ENCODE measurements at places on chromosomes 2 and 18.

GRCh38 chr2:173652767-173653431, 298.2 kb downstream of the CDCA7 start:
- DNase-seq: peak; percentile 72

DNA sequence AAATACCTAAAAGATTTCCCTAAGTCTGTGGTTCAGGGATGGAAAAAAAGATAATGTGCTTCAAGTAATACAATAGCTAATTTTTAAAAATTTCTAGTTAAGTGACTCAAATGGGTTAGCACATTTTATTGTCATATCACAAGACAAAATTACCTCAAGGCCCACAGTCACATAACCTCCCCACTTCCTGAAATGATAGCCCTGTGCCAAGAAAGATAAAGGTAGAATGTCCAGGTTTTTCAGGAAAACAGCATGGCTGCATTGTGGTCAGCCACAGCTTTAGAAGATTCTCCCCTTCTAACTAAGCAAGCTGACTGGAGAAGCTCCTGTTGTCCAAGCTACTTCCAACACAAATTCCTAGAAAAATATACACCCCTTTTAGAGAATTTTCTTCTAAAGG, 127.1 kb upstream of the SLC35G4 start:
- DNase-seq: no peak

GRCh38 chr2:18925296-18925695, 335.9 kb upstream of the NT5C1B start:
- DNase-seq: peak; percentile 60

- DNase-seq: no peak
These were observed 369.1 kb downstream of the SETBP1 start for GRCh38 chr18:45049578-45050319.

- DNase-seq: no peak
These were observed 70.6 kb upstream of the GLS start for GRCh38 chr2:190809876-190810525.

- no peak for DNase-seq
These were observed 118.8 kb downstream of the CTIF start for GRCh38 chr18:48657447-48658120.

GRCh38 chr2:138373993-138374408, 127.6 kb upstream of the SPOPL start:
- DNase-seq: peak; percentile 18

DNA sequence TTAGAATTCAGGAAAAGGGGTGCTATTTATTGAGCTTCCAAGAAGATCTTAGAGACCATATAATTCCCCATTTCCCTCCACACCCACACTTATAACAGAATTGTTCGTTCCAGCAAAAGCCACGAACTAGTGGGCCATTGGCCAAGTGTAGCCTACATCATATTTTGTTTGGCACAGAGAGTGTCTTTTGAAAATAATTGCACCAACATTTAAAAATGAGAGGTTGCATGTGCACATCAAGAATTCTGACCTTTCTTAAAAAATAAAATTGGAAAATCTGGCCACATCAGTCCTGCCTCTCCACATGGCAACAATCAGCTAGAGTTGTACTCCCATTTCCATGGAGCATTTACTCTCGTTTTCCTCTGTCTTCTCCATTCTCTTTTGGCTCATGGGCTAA, 655.5 kb upstream of the FANCL start:
- no peak for DNase-seq

GRCh38 chr2:63081404-63081803, 30.8 kb downstream of the OTX1 start:
- no peak for DNase-seq

GRCh38 chr2:15201009-15201408, 360.1 kb downstream of the NBAS start:
- DNase-seq: no peak

DNA sequence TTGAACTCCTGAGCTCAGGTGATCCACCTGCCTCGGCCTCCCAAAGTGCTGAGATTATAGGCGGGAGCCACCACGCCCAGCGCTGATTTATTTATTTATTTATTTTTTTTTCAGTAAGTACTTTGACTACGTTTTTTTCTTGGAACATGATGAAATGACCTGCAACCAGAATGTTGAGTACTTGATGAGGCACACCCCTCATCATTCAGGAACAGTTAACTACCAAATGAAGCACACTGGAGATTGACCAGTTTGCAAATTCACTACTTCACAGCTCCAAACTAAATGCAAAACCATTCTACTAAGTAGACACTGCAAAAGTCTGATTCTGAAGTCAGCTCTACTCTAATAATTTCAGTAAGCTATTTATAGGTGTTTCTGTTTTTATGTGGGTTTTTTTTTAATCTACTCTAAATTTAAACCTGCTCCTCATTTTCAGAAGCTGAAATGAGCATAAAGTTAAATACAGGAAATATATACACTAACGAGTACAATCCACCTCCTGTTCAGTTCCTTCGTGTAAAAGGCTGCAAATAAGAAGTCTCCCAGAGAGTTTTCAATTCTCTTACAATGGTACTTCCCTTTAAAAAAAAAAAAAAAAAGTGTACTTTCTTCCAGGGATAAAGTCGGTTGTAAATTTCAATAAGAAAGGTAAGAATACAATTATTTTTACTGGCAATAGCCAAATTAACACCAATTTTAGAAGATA, 1.4 kb downstream of the GFPT1 start:
- no peak for DNase-seq

DNA sequence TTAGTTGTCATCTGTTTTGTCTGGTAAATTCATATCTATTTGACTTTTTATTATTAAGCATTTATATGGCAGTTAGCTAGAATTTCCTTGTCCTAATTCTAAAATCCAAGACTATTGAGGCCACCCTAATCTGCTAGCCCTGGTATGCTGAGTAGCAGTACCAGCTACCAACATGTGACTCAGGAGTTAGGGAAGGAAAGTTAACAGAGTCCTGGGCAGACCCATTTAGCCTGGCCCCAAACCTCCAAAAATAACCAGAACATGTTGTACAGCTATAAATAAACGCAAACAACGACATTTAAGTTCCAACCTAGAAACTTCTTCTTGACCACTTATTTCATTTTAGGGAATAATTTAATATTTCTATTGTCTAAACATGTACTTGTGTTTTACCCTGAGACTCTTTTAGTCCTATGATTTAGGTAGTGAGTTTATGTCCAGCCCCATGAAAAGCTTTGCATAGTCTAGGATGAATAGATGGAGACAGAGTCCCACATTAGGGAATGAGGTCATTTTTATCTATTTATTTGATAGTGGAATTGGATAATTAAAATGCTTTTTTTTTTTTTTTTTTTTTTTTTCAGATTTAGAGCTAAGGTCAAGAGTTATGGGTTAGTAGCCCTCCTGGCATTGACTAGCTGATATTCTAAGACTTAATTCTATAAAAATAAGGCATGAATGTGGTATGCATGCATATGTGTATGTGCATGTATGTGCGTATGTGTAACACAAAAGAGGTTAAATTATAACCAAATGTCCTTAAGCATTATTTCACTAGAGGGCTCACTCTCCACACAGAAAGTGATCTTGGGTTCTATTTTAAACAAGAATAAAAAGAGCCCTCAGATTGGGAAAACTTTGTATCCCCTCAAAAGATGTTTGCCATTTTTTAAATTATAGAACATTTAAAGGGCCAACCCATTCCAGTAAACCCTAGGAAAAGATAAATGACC, 160.1 kb upstream of the MAPRE2 start:
- DNase-seq: no peak

DNA sequence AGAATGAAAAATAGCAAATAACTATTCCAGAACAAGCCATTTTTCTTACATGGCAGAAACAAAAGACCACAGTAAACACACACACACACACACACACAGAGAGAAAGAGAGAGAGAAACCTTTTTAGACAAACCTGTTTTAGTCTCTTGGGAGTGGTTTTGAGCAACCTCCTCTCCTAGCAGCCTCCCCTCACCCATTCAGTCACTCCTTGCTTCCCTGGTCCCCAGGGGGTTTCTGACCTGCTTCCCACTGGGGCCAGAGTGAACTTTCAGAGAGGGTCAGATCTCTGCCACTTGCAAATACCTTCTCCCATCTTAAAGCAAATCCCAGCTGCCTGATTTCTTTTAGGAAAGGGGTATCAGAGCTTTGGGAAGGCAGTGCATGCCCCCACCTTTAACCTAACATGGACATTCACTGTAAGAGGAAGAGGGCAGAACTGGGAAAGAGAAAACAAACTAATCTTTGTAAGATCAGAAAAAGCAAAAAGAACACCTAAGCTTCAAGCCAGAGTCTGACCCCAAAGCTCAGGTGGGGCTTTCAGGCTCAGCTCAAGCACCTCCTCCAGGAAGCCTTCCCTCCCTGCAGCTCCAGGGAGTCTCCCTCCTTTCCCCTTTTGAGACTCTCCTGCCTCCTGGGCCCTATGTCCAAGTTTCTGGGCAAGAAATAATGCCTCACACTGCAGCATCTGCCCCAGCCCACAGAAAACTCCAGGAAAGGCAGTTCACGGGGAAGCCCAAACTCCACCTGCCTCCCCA, 2.7 kb downstream of the SDC1 start:
- DNase-seq: no peak

- DNase-seq: peak; percentile 2
These were observed 12.8 kb upstream of the GNLY start for GRCh38 chr2:85681372-85681763.

DNA sequence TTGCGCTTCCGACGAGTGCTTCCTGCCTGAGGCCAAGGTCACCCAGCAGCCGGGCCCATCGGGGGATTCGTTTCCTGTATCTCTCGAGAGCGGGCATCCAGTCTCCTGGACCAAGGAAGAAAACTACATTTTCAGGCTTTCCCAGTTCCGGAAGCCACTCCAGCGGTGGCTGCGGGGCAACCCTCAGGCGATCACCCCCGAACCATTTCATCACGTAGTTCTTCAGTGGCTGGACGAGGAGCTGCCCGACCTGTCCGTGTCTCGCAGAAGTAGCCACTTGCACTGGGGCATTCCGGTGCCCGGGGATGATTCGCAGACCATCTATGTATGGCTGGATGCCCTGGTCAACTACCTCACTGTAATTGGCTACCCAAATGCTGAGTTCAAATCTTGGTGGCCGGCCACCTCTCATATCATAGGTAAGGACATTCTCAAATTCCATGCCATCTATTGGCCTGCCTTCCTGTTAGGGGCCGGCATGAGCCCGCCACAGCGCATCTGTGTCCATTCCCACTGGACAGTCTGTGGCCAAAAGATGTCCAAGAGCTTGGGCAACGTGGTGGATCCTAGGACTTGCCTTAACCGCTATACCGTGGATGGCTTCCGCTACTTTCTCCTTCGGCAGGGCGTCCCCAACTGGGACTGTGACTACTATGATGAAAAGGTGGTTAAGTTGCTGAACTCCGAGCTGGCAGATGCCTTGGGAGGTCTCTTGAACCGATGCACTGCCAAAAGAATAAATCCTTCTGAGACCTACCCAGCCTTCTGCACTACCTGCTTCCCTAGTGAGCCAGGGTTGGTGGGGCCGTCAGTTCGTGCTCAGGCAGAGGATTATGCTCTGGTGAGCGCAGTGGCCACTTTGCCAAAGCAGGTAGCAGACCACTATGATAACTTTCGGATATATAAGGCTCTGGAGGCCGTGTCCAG, 1.0 kb downstream of the MARS2 start:
- DNase-seq: peak; percentile 10

DNA sequence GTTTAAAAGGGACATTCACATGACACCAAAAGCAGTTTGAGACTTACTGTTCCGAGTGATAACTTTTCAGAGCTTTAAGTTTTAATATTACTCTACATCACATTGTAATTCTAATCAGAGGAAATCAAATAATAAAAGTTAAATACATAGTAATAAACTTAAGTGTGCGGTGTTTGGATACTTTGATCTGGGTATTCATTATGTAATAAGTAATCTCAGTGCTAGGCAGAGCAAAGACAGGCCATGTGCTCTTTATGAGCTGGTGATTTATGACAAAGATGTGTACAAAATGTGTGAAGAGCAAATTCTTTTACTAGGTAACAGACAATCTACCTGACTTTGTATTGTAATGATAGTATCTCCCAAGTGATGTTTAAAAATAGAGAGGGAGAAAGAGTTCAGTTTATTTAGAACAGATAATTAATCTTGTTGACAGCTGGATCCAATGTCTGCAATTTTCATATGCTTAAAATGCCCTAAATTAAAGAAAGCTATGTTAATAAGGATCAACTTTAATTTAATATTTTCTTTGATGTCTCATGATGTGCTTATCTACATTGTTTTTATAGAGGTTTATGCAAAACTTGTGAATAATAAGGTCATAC, 4.4 kb downstream of the CFAP221 start:
- no peak for DNase-seq

GRCh38 chr2:136407952-136408318, 290.0 kb upstream of the CXCR4 start:
- no peak for DNase-seq

DNA sequence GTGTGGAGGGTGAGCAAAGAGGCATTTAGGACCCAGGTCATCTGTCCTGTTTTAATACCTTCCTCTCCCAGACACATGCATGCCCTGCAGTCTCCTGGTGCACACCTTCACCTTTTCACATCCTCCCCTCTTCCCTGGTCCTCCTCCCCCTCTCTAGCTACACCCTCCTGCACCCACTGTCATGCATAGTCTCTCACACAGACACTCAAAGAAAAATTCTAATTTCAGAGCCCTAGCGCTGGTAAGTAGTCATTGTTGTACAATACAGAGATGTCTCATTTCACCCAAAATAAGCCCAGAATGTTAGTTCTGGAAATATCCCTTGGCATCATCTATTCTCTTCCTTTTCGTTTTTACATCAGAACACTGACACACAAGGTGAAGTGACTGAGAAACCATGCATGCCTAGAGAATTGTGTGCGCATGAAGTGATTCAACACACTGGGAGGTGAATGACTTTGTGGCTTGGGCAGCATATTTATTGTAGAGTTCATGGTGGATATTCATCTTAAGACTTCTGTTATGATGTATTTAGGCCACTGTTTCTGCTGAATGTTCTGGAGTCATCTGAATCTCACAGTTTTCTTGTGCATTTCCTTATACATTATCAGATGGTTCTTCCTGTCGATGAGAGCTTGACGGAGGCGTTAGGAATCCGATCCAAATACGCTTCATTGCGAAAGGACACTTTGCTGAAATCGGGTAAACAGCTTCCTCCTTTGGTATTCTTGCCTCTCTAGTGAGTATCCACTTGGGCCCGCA, 69.9 kb downstream of the COA5 start:
- DNase-seq: no peak

DNA sequence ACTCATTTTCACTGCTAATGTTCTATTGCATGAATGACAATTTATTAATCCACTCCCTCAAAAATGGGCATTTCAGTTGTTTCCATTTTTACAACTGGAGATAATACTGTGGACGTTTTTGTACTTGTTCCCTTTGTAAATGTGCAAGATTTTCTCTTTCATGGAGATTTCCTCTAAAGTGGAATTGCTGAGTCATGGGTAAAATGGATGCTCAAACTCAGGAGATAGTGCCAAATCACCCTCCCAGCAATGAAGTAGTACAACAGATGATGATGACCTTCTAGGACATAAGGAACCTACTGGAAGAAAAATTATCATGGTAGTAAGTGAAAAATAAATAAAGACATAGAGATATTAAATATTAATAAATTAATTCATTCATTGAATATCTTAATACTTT, 460.8 kb upstream of the CHST9 start:
- DNase-seq: no peak

DNA sequence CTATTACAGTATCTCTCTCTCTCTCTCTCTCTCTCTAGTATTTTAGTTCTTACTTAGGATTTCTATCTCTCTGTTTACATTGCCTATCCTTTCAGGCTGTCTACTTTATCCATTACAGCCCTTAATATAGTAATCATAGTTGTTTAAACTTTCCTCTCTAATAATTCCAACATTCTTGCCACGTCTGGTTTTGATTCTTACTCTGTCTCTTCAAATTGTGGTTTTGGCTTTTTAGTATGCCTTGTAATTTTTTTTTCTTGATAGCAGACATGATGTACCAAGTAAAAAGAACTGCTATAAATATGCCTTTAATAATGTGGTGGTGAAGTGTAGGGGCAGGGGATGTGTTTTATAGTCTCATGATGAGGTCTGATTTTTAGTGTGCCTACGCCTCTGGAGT, 1809.5 kb upstream of the CELF4 start:
- no peak for DNase-seq
